ENCODE measurements at places on chromosomes 5 and 9.
A peak's percentile ranks its signal among the peaks of the same experiment; 100 is the strongest.

GRCh38 chr9:16987026-16987425 lies 116.6 kb upstream of the BNC2 start:
- peak; percentile 32 for DNase-seq

GRCh38 chr5:149627070-149627469 lies 45.8 kb downstream of the ARHGEF37 start:
- no peak for DNase-seq

DNA sequence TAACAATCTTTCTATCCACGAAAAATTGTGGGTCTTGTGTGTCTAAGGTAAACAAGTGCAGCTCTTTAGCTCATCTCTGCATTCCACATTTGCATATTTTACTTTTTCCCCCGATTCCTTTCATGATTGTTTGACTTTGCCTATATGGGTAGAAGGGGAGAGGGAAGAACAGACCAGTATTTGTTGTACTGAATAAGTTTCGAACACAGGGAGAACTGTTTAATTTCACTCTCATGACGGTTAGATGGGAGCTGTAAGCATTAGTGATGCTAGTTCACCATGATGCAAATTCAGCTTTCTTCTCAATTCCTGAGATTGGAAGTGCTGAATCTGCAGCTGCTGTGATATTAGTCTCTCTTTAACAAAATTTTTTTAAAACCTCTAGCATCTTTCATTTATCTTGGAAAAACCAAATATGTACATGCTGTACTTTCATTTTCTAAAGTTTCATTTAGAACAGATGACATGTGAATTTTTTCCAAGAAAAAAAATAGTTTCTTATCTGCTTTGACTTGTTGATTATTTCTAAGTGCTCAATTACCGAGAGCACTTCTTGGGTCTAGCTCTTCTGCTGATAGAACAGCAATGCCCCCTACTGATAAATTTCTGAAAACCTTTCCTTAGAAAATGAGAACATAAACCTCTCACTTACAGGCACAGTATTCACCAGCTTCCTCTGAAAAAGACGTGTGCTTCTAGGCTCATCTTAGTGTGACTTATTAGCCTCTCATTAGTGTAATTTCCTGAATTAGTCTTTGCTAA lies 149.5 kb downstream of the BAAT start:
- no peak for DNase-seq

- no peak for DNase-seq
Measured at GRCh38 chr9:94903961-94904421, 177.5 kb downstream of the AOPEP start.

- peak; percentile 81 for DNase-seq
Measured at GRCh38 chr5:149014571-149015031, 48.3 kb downstream of the SH3TC2 start.

DNA sequence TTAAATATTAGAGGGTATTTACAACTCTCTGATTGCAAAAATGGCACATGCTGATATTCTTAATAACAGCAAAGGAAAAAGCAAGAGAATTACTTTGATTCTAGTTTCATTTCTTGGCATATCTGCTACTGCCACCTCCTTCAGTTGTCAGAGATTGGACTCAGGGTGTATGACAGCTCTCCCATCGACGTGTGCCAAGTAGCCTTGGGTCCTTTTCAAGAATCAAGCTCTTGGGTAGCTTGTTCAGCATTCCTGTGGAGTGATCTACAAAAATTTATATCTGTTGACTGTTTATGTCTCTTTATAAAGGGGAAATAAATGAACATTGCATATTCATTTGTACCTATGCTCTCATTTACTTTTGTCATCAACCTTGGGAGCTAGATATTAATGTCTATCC lies 315.6 kb downstream of the PRR16 start:
- DNase-seq = no peak

- DNase-seq = peak; percentile 40
Measured at GRCh38 chr5:82106207-82106606, 134.4 kb downstream of the ATG10 start.

GRCh38 chr5:96706433-96707111 lies 44.4 kb downstream of the CAST start:
- DNase-seq = no peak

DNA sequence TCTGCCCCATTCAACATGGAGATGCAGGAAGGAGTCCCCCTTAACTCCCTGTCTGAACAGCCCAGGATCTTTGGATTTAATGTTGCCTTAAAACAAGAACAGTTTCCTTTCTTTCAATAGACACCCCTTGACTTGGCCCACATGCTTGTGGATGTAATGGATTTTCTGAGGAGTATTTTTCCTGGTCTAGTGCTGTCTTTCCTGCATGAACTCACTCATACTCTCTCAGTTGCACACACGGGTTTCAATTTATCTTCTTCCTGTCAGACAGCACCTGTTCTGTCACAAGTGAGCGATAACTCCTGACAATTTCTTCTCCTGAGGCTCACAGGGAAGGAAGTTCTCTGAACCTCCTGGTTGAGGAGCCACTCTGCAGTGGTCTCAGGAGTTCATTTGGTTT lies 85.1 kb downstream of the ACER2 start:
- no peak for DNase-seq

- DNase-seq = no peak
Measured at GRCh38 chr9:69605406-69605805, 66.8 kb downstream of the APBA1 start.

DNA sequence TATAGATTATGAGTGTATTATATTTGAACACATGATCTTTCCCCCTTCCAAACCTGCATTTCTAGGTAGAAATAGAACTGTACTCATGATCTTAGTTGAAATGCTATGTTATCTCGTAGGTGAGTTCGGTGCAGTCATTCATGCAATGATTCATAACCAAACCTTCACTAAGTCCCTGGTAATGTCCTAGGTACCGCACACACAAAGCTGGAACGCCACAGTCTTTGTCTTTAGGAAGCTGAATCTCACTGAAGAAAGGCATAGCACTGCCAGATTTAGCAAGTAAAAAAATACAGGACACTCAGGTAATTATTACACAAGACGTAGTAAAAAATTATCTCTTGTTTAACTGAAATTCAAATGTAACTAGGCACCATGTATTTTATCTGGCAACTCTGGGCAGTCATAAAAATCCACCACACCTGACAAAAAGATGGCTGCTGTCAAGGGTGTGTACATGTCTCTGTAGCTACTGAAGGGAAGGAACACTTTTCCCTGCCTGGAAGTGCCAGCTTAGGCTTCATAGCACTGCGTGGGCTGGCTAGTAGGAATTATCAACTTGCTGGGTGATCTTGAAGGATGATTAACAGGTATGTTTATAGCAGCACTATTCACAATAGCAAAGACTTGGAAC lies 28.0 kb upstream of the TXN start:
- DNase-seq = no peak

DNA sequence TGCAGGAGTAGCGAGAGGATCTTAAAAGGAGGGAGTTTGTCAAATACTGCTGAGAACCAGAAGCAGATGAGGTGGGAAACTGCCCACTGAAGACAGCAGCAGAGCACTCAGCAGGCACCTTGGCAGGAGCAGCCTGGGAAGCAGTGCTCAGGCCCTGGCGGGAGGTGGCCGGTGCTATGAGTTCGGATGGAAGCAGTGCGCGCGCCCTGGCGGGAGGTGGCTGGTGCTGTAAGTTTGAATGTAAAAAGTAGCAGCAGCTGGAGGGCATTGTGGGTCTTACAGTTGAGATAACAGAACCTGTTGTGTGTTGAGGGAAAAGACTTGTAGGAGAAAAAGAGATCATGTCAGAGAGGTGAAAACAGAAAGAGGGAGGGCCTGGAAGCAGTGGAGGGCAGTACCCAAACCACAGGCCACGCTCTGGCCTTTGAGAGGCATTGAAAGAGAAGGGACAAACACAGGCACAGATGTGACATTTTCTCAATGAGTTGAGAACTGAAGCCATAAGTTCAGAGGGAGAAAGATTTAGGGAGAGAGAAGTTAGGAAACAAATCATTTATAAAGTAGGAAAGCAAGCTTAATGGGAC lies 130.9 kb downstream of the ERCC6L2 start:
- no peak for DNase-seq

GRCh38 chr9:87771316-87772006 lies 45.5 kb downstream of the CTSL start:
- no peak for DNase-seq

GRCh38 chr5:107799306-107799705 lies 128.6 kb upstream of the EFNA5 start:
- DNase-seq = no peak

DNA sequence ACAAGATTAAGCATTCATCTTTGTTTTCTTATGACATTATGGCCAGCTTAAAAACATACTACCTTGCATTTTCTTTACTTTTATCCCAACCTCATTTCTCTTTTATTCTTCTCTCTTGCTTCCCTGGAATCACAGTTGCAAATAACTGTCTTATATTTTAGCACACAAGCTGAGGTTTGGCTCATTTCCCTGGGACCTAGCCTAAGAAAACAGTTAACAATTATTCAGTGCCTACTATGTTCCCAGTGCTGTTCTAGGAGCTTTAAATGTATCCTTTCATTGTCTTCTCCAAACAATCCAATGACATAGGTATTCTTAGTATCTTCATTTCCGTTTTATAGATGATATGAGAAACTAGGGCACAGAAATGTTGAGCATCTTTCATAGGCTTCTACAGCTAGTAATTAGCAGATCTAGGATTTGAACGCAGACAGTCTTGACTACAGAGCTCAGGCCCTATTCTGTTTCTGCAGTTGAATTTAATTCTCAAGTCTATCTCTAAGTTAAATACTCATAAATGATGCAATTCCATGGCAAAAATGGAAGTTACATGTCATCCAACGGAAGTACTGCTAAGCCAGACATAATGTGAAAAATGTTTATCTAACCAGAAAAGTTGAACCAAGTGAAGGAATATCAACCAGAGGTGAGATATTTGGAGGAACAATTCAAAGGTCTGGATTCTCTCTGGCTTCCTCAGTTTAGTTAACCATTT lies 52.3 kb upstream of the MTAP start:
- no peak for DNase-seq

- DNase-seq = no peak
Measured at GRCh38 chr5:172466062-172466461, 11.7 kb upstream of the SH3PXD2B start.

- DNase-seq = no peak
Measured at GRCh38 chr5:93929131-93929530, 187.7 kb upstream of the POU5F2 start.

- DNase-seq = no peak
Measured at GRCh38 chr5:75716715-75717081, 539 bp downstream of the POC5 start.

GRCh38 chr9:109969011-109969410 lies 189.0 kb downstream of the PALM2AKAP2 start:
- peak; percentile 33 for DNase-seq

DNA sequence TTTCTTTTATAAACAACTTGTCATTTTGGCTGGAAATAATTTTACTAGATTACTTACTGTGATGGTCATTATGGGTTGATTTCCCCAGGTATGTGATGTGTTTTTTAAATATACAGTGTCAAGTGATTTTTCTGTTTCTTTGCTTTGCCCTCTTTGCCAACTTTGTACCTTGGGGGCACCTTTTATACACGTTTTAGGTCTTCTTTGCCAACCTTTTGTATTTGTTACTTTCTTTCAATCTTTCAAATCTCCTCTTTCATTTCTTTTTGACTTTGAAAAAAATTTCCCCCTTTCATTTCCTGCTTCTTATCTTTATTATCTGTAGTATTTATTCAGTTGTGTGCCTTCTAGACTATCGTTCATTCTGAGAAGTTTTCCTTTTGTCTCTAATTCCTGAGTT lies 65.4 kb upstream of the DHFR start:
- DNase-seq = no peak

DNA sequence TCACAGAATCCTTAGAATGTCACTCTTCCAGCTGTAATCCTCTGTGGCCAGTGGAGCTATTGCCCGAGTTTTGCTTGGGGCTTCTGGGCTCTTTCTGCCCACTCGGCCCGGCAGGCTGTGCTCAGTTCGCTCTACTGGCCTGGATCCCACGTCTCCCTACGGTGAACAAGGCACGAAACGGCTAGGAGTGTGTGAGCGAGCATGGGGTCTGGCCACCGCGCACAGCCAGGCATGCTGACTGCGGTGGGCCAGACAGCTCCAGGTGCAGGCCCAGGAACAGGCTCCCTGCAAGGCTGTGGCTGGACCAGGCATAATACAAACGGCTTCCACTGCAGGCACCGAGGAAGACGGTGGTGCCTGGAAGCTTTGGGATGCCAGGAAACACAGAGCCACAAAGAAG lies 2035.5 kb upstream of the ACO1 start:
- no peak for DNase-seq

DNA sequence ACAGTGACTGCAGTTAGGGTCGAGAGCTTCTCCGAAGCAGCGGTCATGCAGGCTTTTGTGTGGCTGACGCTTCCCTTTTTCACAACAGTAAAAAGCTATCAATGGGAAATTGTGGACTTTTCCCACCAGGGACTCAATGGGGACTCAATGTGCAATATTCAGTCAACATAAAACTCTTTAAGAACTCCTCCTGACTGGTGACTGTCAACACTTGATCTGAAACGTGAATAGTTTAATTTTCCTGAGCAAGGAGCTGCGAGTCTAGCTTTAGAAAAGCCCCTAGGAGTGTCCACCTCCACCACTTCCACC lies 28.7 kb downstream of the EXOC3 start:
- no peak for DNase-seq

DNA sequence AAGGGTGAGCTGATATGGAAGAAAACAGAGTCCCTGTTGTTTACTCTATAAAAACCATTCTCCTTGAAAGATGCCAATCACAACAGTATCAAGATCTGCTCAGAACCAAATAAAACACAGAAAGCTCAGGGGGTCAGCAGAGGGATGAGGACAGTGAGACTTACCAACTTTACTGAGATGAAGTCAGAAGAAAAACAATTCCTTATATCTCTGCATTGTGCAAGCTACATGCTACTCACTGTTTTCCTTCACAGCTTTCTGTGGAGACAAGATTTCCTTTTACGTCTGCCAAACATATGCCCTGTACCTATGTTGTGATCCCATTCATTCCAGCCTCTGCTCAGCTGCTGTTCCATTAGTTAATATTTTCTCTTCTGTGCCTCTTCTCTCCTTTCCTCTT lies 185.6 kb downstream of the TSSK1B start:
- DNase-seq = peak; percentile 73

DNA sequence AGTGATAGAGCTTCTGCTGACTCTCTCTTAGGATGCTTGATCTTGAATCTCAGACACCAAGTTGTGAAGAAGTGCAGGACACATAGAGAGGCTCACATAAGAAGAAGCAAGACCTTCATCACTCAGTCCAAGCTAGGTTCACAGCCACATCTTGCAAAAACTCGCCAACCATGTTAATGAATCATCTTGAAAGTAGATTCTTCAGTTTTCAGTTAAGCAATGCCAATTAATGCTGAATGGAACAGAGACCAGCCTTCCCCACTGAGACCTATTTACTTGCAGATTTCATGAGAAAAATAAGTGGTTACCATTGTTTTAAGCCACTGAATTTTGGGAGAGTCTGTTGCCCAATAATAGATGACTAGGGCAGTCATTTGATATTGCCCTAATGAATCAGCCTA lies 217.7 kb upstream of the EDIL3 start:
- no peak for DNase-seq

DNA sequence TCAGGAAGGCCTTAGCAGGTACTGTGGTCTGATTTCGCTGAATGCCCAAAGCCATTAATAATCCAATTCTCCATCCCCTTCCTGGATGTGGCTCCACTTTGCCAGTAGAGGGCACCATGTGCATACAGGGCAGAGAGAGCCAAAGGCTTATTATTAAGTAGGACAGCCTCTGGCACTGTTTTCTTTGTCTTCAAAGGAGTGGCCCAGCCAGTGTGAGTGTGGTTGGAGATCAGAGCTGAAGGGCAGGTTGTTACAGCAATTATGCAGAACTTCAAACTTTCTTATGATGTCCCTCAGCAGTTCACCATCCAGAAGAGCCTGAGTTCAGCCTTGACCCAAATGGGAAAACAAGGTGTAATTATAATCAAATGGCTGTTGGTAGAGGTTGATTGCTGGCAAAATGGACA lies 38.6 kb upstream of the CEMIP2 start:
- peak; percentile 70 for DNase-seq

- DNase-seq = no peak
Measured at GRCh38 chr9:133752739-133753446, 14.7 kb upstream of the SARDH start.
